Stimulated activated CD4-positive, alpha-beta T cell treated with anti-CD3 and anti-CD28 coated beads, Interleukin-15, amount 100 ng/mL, for 24 hours (primary cell): ENCODE measurements at places on chromosomes 3 and 15.
A peak's percentile ranks its signal among the peaks of the same experiment; 100 is the strongest.

DNA sequence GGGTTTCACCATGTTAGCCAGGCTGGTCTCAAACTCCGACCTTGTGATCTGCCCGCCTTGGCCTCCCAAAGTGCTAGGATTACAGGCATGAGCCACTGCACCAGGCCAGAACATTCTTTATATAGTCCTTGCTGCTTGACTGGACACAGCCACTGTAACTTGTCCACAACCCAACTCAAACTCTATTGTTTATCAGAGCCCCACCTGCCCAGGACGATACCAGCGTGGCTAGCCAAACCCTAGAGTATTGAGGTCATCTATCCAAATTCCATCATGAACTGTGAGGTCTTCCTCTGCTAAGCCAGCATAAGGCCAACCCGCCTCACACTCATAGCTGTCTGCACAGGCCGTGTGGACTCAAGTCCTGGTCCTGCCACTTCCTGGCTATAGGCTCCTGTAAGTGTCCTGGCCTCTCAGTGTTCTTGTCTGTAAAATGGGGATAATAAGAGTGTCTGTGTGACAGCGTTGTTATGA, 63.9 kb downstream of the DAPK2 start:
- DNase-seq = no peak

- DNase-seq = no peak
Observed at GRCh38 chr3:116314476-116314875, 130.8 kb downstream of the LSAMP start.

DNA sequence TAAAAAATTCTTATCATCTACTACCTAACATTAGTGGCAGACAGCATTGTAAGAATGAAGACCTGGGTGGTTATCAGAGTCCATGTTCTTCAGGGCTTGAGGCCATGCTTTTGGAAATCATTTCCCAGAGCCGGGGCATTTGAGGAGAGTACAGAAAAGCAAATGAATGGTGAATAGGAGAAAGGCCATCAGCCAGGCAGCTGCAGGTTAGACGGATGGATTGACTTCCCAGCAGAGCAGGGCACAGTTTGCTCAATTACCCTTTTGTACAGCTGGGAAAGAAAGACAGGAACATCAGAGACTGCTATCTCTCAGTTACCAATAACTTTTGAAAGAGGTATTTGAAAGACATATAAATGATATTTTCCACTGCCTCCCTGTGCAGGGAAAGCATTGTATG, 135.6 kb downstream of the ALCAM start:
- DNase-seq = no peak

DNA sequence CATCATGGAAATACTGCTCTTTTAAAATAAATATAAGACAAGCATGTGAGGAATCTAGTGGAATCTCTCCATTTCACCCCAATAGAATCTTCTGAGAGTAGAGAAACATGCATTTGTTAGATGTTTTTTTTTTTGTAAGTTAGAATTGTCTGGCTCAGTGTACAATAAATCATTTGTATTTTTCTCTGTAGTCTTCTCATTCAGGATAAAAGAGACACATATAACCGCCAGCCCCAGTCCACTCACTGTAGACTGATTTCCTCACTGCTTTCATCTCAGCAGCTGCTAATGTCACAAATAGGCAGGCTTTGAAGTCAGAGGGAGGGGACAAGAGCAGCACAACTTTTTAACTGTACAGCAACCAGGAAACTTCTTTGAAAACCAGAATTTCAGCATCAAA, 140.2 kb upstream of the RBMS3 start:
- DNase-seq = no peak

GRCh38 chr3:64621726-64622395, 65.9 kb downstream of the ADAMTS9 start:
- DNase-seq = no peak

GRCh38 chr15:74988007-74988800, 7.2 kb upstream of the SCAMP5 start:
- peak; percentile 57 for DNase-seq

- DNase-seq = no peak
Observed at GRCh38 chr3:112718516-112718915, 77.6 kb upstream of the CCDC80 start.

DNA sequence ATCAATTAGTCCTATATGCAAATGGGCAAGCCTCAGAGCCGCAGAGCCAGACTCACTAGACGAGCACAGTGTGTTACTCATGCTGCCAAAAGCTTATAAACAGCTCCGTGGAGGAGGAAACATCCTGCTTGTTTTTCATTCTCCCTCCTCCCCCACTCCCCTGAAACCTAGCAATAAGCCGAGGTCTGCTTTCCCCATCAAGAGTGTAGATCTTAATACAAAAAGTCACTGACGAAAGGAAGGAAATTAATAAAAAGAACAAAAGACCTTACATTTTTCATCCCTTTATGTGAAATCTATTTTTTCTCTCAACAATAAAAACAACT, 88.5 kb downstream of the XXYLT1 start:
- DNase-seq = peak; percentile 15

- no peak for DNase-seq
Observed at GRCh38 chr3:945738-946137, 147.1 kb upstream of the CNTN6 start.

DNA sequence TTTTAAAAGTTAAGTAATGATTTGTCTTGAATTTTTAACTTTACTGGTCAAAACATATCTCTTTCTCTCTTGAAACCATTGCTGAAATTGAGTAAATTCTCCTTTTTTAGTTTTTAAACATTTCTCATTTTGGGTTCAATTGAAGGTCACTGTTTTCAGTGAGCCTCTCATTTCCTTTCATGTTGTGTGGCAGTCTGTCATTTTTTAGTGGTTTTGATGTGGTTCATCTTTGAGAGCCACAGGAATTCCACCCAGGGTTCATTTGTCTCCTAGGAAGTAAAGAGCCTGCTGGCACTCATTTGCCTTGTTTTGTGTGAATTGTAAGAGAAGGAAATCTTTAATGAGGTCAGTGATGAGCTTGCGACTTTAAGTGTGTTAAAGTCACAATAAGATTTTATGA, 10.4 kb downstream of the CLDN11 start:
- no peak for DNase-seq

GRCh38 chr15:90812171-90812957, 56.0 kb upstream of the FURIN start:
- no peak for DNase-seq
